ENCODE measurements at places on chromosomes 16 and 17.

DNA sequence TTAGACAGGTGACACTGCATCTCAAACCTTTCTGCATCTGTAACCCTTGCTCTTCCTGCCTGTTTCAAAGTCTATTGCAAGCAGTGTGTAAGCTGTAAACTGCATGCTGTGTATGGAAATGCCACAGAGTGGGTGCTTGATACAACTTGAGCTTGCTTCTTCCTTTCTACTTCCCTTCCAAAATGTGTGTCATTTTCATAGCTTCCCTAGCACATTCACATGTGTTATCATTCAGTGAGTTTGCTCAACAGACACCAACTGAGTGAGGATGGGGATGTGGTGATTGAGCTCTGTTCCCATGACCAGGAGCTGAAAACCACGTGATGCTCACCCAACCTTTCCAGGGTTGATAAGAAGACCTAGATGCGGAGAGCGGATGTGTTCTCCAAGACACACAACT lies 111.1 kb downstream of the VAT1L start:
- DNase-seq: no peak

- no peak for DNase-seq
These were observed 6.3 kb downstream of the TBX2 start for GRCh38 chr17:61405686-61406536.

DNA sequence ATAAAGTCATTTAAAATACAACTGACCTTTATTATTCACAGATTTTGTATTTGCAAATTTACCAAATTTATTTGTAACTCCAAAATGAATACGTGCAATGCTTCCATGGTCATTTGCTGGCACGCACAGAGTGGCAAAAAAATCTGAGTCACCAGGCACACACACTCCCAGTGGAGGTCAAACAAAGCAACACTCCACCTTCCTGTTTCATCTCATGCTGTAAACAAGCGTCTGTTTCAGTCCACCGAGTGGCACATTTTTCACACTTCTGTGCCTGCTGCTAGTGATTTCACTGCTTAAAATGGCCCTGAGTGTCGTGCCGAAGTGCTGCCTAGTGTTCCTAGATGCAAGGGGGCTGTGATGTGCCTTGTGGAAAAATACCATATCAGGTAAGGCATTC lies 17.8 kb upstream of the ITGAE start:
- no peak for DNase-seq

DNA sequence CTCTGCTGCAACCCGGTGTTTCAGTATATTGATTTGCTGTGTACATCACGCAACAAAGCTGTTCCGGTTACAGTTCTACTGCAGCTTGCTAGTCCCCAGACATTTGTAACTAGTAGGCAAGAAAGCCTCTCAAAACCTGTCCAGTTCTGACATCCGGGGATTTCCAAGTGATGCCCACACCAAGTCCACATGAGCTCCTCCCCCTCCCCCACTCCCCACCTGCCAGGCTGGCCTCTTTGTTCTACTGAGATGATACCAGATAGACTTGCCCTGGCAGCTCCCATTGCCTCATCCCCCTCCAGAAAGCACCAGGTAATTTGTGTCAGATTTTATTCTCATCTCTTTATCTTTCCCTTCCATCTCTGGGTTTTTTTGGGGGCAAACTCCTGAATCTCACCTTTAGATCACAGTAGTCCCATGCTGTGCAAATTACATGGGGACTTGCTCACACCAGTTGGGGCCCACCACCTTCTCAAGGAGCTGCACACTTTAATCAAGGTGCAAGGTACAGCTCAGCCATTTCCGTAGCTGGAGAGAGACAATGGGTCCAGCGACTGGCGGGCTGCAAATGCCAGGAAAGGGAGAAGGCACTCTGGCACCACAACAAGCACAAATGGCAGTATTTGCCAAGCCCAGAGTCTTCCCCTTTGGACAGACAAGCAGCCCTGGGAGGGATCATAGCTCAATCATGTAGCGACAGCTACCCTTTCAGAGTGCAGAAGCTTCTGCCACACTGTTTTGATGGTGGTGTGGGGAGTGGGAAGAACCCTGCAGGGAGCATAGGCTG lies 183.1 kb downstream of the CYLD start:
- no peak for DNase-seq

GRCh38 chr16:69798466-69798865 lies 36.3 kb downstream of the WWP2 start:
- DNase-seq: no peak

DNA sequence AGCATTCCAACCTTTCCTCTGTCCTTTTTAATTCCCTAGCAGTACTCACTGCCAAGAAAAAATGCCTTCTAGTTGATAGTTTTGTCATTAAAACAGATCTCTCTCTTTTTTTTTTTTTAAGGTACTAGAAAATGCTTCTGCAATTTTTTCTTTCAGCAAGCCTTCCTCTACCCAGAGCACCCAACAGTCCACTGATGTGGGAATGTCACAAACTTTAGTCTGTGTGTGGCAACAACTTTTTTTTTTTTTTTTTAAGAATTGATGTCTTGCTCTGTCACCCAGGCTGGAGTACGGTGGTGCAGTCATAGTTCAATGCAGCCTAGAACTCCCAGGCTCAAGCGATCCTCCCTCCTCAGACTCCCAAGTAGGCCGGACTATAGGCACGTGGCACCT lies 34.7 kb downstream of the CDRT15 start:
- DNase-seq: no peak

GRCh38 chr16:88853325-88853941 lies 3.3 kb downstream of the GALNS start:
- no peak for DNase-seq

GRCh38 chr16:57027067-57027466 lies 37.7 kb downstream of the NLRC5 start:
- no peak for DNase-seq

DNA sequence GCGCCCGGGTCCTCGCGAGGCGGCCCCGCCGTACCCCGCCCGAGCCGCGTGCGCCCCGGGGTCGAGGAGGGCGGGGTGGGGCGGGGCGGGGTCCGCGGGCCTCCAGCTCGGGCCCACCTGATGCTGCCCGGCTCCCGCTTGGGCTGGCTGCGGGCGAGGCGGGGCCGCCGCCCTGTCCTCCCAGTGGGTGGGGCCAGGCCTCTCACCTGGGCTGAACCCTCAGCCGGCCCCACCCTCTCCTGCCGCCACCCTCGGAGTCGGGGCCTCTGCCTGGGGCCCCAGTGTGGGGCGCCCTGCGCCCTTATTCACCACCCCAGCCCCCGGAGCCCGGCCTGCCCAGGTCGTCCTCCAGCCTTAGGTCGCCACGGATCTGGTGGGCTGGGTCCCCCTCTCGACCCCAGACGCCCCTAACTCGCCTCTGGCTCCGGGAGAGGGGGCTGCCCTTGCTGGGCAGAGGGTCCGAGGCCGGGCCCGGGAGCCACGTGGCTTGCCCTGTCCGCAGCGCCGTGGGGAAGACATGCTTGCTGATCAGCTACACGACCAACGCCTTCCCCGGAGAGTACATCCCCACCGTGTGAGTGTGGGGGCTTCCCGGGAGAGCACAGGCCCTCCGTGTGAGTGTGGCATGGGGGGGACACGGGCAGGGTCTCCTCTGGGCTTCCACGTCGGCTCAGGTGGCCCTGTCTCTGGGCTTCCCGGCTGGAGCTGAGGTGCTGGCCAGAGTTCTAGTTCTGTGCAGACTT lies 578 bp downstream of the RAC3 start:
- DNase-seq: no peak

- no peak for DNase-seq
These were observed 33.9 kb downstream of the CYB561 start for GRCh38 chr17:63412234-63412633.

DNA sequence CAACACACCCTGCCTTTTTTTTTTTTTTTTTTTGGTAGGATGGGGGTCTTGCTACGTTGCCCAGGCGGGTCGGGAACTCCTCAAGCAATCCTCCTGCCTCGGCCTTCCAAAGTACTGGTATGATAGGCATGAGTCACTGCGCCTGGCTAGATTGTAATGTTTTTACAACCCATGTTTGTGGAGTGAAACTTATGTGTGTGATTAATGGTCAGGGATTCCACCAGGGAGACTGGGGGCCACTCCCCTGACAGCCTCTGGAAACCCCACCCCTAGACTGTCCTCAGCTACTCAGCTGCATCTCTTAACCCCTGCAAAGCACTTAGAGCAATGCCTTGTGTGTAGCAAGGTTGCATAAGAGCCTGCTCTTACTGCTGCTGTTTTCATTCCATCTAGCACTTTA lies 220.5 kb downstream of the PARN start:
- no peak for DNase-seq

DNA sequence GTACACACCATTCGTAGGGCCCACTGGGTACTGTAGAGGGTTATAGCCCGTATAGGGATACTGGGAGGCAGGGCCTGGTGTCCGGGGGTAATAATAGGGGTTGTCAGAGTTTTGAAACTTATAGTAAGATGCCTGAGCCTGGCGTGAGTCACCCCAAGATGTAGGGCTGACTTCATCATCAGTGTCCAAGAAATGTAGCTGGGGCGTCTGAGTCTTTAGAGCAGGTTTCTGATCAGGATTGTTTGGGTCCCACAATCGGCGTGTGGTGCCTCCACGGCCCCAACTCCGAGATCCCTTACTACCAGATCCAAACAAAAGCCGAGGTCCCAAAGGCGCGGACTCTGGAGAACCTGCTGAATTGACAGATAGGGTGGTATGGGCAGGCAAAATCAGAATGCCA lies 4.4 kb downstream of the SMG6 start:
- DNase-seq: no peak

GRCh38 chr16:85389679-85390470 lies 223.2 kb upstream of the GSE1 start:
- no peak for DNase-seq

GRCh38 chr16:67967958-67968399 lies 458 bp downstream of the SLC12A4 start:
- no peak for DNase-seq

DNA sequence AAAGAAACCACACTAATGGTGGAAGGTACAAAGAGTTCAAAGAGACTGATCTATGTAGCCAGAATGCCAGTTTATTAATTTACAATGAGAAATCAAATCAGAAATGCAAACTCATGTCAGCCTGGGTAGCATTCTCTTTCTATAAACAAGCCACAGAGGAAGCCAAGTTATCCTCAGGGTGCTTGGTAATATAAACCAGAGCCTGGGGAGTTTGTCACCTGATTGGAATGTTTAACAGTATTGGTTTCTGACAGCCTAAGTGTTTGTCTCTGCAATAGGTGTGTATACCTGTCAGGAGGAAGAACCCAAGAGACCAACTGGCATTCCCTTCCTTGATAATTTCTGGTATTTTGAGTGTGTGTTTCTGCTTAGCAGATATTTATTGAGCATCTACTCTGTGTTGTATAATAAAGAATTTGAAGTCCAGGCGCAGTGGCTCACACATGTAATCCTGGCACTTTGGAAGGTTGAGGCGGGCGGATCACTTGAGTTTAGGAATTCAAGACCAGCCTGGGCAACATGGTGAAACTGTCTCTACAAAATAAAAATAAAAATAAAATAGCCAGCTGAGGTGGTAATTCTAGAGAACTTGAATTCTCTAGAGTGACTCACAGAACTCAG lies 3.1 kb upstream of the C17orf58 start:
- no peak for DNase-seq

- no peak for DNase-seq
These were observed 69.9 kb downstream of the FTO start for GRCh38 chr16:53773881-53774280.

DNA sequence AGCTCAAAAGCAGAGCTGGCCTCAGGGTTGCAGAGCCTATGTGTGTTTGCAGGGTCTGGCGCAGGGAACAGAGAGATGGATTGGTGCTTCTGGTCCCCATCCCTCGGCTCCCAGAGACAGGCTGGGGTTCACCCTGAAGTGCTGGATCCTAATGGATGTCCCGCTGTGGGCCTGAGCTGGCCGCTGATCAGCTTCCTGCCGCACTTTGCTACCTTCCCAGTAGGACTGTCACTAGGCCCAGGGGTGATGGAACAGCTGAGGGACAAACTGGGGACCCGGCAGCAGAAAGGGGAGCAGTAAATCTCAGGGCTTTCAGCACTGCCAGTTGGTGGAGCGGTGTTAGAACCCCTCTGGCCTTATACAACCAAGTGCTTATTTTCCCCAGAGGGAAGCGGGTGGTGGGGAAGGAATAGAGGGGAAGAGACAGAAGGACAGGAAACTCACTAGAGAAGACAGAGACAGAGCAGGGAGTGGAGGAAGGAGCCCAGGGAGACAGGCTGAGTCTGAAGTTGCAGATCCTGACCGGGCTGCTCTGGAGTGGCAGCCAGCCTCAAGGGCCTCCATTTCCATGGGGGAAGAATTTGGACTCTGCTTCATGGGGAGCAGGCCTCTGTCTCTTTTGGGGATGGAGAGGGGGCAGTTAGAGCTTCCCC lies 78.6 kb downstream of the MRM1 start:
- no peak for DNase-seq

- no peak for DNase-seq
These were observed 25.4 kb upstream of the RPTOR start for GRCh38 chr17:80519091-80519781.

DNA sequence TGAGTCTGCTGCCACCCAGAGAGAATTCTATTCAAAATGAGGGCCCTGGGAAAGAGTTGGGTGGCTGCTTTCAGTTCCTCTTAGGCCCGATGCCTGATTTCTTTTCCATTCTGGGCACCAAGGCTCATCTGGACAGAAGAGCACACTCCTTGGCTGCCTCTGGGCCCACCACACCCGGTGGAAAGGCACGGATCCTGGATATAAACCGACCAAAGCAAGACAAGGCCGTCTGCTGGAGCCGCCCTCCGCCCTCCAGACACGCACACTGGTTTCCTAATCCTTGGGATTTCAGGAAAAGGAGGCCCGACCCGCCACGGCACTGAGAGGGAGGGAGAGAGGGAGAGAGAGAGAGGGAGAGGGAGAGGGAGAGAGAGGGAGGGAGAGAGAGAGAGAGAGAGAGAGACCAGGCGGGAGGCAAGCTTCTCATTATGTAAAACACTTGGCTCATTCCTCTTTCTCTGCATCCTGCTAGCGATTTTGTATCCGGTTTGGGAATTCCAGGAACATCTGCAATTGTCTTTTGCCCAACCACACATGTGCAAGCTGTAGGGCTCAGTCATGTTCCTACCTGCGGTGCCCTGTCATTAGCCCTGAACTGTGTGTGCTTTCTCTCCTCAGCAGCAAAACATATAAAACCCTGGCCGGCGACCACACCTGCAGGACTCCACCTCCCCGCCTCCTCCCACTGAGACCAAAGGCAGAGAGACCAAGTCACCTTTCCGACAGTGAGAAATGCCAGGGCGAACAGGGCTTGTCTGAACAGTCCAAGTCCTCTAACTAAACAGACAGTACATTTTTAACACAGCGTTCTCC lies 347.2 kb downstream of the SOX9 start:
- no peak for DNase-seq

DNA sequence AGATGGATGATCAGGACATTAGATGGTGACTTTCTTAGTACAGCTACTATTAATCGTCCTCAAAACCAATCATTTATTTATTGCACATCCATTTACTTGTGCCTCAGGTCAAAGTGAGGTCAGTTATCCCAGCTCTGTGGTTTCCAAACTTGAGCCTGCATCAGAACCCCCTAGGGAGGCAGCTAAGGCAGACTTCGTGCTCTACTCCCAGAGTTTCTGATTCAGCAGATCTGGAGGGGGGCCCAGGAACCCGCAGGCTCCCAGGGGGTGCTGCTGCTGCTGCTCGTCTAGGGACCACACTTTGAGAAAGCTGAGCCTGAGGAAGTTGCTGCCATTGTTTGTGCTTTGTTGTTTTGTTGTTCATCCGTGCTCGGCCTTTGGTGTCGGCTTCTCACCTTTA lies 44.0 kb upstream of the CLEC18B start:
- no peak for DNase-seq

Measured in activated T-cell treated with anti-CD3 and anti-CD28 coated beads for 1 hour (primary cell).